Liver (tissue), 10 donors: ENCODE measurements at places on chromosomes 12 and 14.

DNA sequence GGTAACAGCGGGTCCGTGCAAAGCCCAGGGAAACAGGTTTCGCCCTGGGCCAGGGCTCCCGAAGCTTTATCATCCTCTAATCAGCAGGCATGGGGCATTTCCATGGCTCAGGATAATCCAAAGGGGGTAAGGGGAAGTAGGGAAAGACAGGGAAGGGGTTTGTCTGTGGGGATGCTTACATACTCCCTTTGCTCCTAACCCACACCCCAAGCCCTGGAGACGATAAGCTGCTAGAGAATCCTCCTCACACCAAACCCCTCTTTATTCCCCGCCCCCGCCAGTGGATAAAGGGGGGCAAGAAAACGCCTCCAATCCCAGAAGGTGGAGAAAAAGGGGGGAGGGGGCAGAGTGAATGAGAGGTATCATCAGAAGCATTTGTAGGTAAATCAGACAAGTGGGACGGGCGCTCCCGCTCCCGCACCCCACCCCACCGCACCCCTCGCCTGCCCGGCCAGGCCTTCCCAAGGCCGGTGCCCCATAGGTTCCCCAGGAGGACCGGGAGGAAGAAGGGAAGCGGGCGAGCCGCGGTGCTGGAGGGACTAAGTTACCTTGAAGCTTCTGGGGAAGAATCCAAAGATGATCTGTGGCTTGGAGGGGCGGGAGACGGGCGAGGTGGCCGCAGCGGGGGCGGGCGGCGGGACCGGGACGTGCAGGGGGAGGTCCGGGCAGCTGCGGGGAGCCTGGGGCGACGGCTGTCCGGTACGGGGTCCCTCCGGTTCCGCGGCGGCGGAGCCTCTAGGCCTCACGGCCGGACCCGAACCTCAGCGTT lies 762 bp downstream of the PPP2R5E start:
- peak; percentile 55 for DNase-seq

- no peak for DNase-seq
Measured at GRCh38 chr12:50117057-50117622, 5.1 kb downstream of the COX14 start.

DNA sequence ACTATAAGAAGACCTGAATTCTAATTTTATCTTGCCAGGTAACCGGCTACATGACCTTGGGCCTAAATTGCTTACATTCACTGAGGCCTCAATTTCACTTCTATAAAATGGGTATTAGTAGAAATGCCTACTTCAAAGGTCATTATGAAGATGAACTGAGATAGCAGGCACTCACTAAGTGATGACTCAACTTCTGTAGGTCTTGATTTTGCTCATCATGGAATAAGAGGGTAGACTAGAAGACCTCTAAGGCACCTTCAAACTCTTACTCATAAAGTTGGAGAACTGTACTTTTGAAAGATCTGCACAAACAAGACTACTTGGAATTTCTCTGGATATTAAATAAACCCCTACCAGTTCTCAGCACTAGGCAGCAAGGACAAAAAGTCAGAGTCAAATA lies 39.3 kb upstream of the FRMD6 start:
- DNase-seq: no peak

- no peak for DNase-seq
Measured at GRCh38 chr12:5272018-5272785, 159.7 kb upstream of the NTF3 start.

GRCh38 chr12:53976172-53976822 lies 1.5 kb upstream of the HOTAIR start:
- no peak for DNase-seq

DNA sequence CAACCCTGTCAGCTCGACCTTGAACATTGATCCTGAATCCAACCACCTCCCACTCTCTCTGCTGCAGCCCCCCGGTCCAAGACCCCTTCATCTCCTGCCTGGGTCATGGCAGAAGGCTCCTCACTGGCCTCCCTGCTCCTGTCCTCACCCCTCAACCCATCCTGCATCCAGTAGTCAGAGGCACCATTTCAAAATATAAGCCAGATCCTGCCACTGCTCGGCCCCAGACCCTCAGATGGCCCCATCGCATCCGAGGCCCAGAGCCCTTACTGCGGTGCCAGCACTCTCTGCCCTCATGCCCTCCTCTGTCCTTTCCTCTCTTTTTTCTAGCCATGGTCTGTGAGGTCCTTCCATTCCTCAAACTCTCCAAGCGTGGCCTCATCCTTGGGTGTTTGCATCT lies 34.3 kb upstream of the LHX5 start:
- no peak for DNase-seq

- no peak for DNase-seq
Measured at GRCh38 chr12:92562063-92562734, 140.6 kb upstream of the PLEKHG7 start.

DNA sequence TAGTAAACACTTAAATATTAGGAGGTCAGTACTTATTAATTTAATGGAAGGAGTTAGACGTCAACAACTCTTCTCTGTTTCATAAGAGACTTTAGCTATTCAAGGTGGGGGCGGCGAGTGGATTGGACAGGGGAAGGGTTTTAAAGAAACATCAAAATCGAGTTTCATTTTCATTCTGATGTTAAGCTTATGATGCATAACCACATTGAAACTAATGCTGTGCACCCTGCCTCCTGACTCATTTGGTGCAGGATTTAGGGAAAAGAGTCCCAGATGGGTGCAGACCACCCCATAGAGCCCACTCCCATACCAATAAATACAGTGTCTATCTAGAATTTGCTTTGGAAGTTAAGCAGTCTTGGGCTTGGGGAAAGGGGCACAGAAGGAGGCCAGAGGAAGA lies 7.4 kb downstream of the ZBTB39 start:
- DNase-seq: no peak

GRCh38 chr14:20732979-20733635 lies 12.6 kb upstream of the EDDM3A start:
- DNase-seq: no peak

DNA sequence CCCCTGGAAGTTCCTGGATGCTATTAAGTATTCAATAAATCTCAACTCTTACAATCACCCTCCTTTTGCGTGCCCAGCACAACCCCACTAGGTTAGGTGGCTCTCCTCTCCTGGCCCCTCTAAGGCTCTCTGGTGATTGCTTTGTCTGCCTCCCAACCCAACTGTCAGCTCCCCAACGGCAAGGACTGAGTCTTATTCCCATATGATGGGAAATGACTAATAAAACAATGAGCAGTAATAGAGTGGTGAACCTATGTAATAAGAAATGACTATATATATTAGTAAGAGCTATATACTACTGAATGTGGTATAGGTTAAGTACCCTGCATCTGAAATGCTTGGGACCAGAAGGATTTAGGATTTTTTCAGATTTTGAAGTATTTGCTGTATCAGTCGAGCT lies 8.1 kb downstream of the APPL2 start:
- DNase-seq: no peak

DNA sequence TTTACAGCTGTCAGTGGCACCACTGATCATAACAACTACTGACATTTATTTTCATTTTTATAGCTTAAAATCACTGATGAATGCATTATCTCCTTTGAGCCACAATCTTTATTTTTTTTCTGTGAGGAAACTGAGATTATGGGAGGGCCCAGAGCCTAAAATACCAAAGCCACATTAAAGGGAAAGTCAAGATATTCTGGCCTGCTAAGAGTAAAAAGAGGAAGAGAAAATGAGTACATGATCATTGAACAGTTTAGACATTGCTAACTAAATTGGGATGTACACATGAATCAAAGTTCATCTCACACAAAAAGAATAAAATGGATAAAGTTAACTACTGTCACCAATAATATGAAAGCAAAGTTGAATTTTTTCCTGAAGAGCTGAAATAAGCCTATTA lies 170.5 kb upstream of the GARIN2 start:
- DNase-seq: no peak

DNA sequence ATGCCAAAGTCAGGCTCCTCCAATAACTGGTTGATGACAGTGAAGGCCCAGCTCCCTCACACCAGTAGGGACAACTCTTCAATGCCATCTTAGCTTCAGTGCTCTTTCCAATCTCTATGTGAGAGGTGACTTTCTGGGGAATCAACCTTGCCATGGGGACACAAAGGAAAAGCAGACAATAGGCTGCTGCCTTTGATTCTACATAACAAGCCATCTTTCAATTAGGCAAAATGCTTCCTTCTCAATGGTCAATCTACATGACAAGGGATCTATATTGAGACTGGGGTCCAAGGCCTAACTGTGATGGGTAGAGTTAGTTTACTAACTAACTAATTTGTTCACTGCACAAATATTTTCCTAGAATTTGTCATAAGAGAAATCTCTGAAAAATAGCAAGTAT lies 1417.5 kb upstream of the SEL1L start:
- DNase-seq: no peak

DNA sequence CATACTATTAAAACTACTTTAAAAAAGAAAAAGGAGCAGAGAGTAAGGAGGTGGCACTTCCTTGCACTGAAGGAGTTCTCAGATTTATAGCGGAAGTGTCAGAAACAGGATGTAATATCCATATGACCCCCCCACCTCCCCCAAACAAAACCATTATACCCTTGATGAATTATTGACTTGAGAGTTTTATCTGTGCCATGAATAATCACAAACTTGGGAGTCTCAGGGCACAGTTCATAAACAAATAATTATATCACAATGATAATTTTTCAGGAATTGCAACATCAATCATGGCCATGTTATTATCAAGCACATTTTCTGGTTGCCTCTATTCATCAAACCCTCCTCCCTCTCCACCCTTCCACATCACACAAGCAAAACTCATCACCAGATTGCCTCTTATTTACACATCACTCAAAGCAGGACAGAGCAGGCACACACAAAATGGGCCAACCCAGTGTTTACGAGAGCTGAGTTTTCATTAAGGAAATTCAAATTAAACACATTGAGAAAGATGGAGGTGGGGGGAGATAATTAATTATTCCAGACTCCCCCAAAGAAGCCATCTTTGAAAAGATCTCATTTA lies 141.4 kb downstream of the EGLN3 start:
- DNase-seq: no peak

DNA sequence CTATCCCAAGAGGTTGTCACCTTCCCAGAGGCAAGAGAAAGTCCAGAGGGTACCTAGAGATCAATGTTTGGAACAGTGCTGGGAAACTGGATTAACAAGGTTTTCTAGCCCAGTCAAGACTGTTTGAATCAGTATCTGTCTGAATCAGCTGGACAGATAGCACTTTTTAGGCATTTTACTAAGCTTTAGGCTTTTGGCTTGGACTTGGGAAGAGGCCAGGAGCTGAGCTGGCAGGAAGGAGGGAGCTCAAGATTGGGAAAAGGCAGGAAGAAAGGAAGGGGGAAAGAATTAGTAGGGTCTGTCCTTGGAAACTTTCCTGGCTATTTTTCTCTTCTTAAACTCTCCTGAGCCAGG lies 8.3 kb downstream of the IKZF4 start:
- no peak for DNase-seq

- DNase-seq: no peak
Measured at GRCh38 chr12:31317471-31318395, 8.2 kb downstream of the SINHCAF start.

GRCh38 chr12:54390668-54391551 lies 6.4 kb upstream of the ZNF385A start:
- no peak for DNase-seq

- no peak for DNase-seq
Measured at GRCh38 chr14:92416544-92416943, 93.6 kb downstream of the SLC24A4 start.

- no peak for DNase-seq
Measured at GRCh38 chr12:76506149-76506548, 53.4 kb downstream of the OSBPL8 start.

DNA sequence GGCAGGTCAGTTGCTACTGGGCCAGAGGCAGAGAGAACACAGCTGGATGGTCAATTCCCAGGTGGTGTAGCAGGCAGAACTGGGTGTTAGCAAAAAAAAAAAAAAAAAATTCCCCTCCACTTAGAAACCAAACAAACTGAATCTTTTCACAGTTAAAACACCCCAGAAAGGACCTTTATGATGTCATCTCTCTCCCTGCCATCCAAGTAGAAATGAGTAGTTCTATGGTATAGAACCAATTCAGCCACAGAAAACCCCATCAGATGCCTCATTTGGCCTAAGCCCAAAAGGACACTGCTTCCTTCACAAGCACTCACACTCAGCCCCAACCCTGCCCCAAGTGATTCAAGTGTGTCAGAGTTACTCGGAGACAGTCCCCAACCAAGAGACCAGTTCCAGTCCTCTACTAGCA lies 230.8 kb downstream of the DPF3 start:
- DNase-seq: no peak

- no peak for DNase-seq
Measured at GRCh38 chr12:57367121-57367520, 63.7 kb downstream of the R3HDM2 start.

DNA sequence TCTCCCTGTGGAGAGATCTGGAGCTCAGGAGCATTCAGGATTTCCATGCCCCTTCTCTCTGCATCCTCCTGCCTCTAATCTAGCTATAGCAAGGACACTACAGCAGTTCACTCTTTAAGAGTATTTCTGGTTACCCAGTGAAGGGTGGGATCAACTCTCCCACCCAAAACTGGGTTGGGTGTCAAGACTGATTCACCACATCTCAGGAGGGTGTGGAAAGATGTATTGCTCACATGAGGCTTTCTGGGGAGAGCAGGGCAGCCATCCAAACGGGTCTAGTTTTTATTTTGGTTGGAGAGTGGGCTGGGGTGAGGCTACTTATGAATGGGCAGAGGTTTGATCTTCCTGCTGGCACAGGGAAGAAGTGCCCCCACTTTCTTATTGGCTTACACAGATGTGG lies 18.6 kb downstream of the C12orf75 start:
- no peak for DNase-seq

DNA sequence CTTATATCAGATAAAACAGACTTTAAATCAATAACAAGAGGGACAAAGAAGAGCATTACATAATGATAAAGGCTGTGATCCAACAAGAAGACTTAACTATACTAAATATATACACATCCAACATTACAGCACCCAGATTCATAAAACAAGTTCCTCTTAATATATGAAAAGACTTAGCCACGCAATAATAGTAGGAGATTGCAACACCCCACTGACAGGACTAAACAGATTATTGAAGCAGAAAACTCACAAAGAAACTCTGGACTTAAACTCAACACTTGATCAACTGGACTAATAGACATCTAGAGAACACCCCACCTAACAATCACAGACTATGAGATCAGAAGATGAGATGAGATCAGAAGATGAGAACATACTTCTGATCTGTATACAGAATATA lies 5.7 kb upstream of the CLEC14A start:
- DNase-seq: no peak

DNA sequence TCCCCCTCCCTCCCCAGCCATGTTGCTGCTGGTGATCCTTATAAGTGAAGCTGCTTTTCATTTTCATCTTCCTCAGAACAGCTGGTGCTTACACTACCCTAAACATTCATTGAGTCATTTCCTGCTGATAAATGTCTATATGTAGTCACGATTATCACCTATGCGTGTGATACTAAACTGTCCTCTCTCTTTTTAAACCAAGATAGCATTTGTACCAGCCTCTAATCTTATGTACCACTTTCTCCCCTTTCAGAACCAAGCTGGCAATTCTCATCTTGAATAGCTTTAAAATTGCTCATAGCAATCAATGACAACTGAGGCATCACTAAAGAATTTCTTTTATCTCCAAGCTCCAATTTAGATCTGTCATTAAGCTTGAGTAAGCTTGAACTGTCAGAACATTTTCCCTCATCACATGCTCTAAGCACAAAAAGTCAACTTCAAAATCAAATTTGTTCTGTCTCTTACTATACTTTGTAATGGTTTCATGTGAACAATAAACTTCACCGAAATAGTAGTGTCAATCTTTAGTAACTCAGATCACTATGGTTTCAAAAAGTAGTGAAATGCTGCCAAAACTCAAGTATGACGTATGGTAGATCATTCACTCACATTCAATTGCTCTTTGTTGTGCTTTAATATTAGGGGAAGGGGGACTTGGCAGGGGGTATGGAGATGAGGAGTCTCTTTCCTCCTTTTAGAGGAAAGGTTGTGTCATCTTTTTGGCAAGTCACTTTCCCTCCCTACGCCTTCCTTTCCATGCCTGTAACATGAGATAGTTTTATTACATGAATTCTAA lies 178.1 kb upstream of the NOVA1 start:
- no peak for DNase-seq
